Foreskin keratinocyte (primary cell): ENCODE measurements at places on chromosomes 1 and 21. TPM values are rescaled to one million over a fixed set of nuclear protein-coding genes. Genes with fewer than 3 reads are reported as not detected.

DNA sequence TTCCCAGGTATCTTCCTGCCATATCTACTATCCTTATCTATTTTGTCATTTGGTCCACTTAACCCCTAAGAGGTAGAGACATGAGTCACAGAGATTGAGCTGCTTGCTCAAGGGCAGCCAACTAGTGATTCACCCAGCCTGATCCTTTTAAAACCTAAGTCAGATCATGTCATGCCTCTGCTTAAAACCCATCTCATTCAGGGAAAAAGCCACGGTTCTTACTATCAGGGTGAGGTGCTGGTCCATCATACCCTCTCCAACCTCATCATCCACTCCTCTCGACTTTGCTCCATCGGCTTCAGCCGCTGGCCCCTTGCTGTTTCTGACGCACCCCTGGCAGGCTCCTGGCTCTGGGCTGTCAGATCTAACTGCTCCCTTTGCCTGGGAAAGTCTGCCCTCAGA is 14.4 kb upstream of the PPP1R15B start:
- DNase-seq = no peak

- DNase-seq = peak; percentile 34
These were observed 1.6 kb downstream of the ALX3 start for GRCh38 chr1:110068646-110069403.

GRCh38 chr21:31666445-31667010 is 7.0 kb downstream of the SOD1 start:
- no peak for DNase-seq

DNA sequence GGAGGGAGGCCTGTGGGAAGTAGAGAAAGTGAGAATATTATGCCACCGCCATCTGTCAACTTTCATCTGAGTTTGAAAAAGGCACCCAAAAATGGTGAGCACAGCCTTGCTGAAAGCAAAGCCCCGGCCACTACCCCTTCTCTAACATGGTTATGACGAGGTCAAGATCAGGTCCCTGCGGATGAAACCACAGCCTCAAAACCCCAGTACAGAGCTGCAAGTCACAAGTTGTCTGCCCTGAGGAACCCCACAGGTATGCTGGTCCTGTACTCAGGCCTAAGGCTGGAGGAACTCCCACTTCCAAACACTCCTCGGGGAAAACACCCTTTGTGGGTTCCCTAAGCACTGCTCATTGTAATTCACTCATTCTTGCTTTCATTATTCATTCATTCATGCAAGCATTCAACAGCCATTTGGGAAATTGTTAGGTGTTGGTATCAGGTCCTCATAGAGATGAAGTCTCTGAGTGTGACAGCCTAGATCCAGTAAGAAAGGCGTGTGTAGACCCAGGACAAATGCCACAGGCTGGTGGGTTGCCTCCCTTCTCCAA is 216.6 kb upstream of the EDN2 start:
- peak; percentile 30 for DNase-seq

- no peak for DNase-seq
These were observed 169.6 kb upstream of the LHX8 start for GRCh38 chr1:74964508-74965102.

DNA sequence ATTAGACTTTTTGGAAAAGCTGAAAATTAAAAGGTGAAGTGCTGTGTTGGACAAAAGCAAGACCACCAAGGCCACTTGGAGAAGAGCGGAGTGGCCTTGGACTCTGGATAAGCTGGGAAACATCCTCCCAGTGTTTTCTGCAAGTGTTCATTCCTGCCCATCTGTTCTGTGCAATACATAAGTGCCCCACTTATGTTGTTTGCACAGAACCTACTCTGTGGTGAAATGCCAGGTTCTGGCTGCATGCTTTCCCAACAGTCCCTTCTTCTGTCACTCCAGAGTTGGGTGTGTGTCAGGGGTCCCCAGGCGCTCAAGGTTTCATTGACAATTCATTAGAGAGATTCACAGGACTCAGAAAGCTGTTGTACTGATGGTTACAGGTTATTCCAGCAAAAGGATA is 30.3 kb downstream of the NHLH2 start:
- DNase-seq = no peak

DNA sequence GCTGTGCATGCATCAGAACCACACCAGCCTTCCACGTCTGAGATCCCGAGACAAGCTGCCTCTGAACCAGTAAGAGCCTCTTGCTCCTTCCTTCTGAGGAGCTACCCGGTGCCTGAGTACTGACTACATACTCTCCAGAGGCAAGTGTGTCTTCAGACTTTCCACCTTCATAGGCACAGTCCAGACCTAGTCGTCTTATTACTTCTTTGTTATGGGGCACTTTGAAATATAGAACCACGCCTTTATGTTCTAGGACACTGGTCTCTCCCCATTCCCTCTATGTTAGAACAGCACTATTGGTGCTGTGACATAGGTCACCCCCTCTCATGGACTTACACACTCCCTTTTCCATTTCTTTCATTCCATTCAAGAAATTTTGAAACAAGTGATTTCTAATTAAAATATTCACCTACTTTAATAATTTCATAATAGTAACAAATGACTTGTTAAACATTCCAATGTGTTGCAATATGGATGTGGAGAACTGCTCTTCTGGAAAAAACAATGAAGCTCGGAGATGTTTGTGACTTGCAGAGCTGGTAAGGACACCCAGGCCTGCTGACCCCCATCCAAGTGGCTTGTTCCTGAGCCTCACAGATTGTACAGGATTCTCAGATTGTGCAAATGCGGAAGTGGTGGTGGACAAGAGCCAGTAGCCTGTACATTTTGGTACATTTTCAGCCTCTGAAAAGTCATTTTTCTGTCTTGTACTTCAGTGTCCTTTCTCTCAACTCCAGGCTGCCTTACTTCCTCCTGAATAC is 76.1 kb upstream of the SIPA1L2 start:
- DNase-seq = no peak

DNA sequence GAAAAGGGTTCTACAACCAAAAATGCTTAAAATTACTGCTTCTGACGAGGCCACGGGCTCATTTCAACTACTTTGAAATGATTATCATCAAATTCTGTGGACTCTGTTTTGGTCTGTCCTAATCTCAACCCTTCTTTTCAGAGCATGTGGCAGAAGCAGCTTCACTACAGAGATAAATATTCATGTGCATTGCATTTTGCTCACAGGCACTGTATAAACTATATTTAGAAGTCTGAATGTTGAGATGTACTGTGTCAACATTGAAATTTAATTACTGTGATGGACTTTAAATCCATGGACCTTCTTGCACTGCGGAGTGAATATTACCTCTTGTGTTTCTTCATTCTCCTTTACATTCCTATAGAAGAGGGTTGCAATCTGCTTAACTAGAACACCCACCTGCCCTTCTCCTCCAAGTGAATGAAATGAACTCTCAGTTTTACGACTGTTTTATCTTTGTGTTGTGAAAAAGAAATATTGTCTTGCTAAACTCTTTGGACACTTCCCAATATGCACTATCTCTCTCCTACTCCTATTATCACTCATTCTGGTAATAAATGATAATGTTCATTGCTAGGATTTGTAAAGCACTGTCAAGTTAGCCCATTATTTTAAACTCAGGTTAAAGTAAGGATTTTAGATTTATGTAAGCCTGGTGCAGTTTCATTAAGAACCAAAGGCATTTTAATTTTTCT is 281.2 kb upstream of the ST6GALNAC5 start:
- DNase-seq = no peak

DNA sequence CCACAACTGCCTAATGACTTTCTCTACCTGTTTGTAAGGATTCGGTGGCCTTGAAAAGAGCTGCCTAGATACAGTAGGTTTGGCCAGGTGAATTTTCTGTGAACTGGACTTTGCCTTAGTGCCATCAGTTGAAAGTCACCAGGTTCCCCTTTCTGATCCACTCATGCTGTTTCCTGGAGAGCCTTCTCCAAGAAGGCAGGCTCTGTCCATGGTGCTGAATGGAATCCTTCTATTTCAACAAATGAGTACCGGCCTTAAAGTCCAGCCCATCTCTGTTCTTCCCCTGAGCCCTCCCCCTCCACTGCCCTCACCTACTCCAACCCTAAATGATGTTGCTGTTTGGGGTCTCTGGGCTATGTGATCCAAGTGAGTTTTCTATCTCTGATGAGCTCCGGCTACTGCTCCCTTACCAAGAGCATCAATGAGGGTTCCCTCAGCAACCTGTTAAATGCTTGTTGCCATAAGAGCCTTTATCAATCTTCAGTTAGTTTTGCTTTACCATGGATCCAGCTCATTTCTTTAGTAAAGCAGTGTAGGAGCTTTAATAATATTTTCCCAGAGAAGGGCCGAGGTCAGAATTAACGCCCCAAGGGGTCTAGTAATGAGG is 500.4 kb downstream of the PTPRU start:
- DNase-seq = peak; percentile 31

GRCh38 chr1:85578321-85579295 is 2.0 kb upstream of the CCN1 start:
- DNase-seq = no peak

GRCh38 chr1:2050793-2051682 is 827 bp downstream of the PRKCZ start:
- peak; percentile 21 for DNase-seq

GRCh38 chr1:107925565-107925964 is 39.4 kb downstream of the VAV3 start:
- DNase-seq = no peak

GRCh38 chr1:234597894-234598293 is 12.1 kb downstream of the IRF2BP2 start:
- DNase-seq = no peak

- no peak for DNase-seq
These were observed 64.1 kb downstream of the PLEKHA6 start for GRCh38 chr1:204295671-204296070.

DNA sequence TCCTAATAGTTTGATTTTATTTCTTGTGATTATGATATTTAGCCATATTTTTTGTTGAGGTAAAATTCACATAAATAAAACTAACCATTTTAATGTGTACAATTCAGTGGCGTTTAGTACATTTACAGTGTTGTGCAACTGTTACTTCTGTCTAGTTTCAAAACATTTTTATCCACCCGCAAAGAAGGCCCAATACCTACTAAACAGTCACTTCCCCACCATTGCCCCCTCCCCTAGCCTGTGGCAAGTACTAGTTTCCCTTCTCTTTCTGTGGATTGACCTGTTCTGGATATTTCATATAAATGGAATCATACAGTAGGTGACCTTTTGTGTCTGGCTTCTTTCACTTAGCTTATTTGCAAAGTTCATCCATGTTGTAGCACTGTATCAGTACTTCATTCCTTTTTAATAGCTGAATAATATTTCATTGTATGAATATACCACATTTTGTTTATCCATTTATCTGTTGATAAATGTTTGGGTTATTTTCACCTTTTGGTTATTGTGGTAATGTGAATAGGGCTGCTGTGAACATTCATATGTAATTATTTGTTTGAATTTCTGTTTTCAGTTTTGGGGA is 4.1 kb downstream of the FLVCR1 start:
- DNase-seq = no peak

GRCh38 chr1:201955729-201956143 is 433 bp downstream of the TIMM17A start:
- DNase-seq = no peak

DNA sequence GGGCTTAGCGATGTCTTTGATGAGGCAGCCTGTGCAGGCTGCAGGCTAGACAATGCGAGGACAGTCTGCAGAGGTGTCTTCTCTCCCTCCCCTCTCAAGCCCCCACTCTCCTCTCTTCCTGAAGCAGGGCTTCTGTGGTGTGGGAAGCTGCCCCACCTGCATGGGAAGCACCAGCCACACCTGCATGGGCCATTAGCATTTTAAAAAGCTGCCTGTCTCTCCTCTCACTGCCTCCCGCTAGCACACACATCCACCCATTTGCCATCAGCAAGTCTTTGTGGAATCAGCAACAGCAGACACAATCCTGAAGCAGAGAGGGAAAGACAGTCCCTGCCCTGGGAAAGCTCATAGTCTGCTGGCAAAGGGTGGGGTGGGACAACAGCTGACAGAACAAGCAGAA is 53.1 kb downstream of the NAV1 start:
- DNase-seq = no peak

DNA sequence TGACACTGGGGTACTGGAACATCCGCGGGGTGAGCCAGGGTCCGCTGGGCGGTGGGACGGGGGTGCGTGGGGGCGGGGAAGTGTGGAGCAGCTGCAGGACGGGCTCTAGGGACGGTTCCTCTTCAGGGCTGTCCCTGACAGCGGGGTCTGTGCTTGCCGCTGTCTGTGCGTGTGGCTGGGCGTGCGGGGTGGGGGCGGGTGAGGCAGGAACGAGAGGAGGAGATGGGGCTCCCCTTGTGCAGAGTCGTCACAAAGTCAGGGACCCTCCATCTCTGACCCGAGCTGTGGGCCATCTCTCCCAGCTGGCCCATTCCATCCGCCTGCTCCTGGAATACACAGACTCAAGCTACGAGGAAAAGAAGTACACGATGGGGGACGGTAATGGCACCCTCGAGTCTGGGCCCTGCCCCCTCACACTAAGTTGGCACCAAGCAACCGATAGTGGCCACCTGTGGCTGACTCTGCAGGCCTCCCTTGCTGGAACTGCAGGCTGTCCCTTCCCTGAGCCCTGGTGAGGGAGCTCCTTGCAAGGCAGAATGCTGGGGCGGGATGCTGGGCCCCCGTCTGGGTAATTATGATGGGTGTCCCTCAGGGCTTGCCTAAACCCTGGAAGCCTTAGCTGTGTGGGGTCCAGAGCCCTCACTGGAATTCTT is 392 bp downstream of the GSTM2 start:
- no peak for DNase-seq

LSS gene
- 118 and 129 TPM in 2 replicates for polyA plus RNA-seq

MAP3K21 gene
- 2.4 and 3.0 TPM in 2 replicates for polyA plus RNA-seq

PRKAB2 gene
- 5.9 and 6.4 TPM in 2 replicates for polyA plus RNA-seq

MX1 gene
- 154 and 172 TPM in 2 replicates for polyA plus RNA-seq

LCA5L gene
- polyA plus RNA-seq = 0.27 and 0.35 TPM in 2 replicates

ZRANB2 gene
- polyA plus RNA-seq = 20.8 and 23.4 TPM in 2 replicates

PADI2 gene
- 0.45 TPM in 2 replicates for polyA plus RNA-seq

TSACC gene
- polyA plus RNA-seq = 0.79 and 0.98 TPM in 2 replicates

LGR6 gene
- 0.31 and 0.39 TPM in 2 replicates for polyA plus RNA-seq

C1orf53 gene
- 3.1 and 3.5 TPM in 2 replicates for polyA plus RNA-seq

C1QB gene
- polyA plus RNA-seq = not detected in 2 replicates

IL22RA1 gene
- 6.2 and 6.3 TPM in 2 replicates for polyA plus RNA-seq

LCE1D gene
- polyA plus RNA-seq = not detected in 2 replicates

NUAK2 gene
- 9.5 and 12.4 TPM in 2 replicates for polyA plus RNA-seq

KCNJ9 gene
- not detected in 2 replicates for polyA plus RNA-seq

IL19 gene
- polyA plus RNA-seq = not detected in 2 replicates
